ENCODE measurements at places on chromosomes 7 and 10.

DNA sequence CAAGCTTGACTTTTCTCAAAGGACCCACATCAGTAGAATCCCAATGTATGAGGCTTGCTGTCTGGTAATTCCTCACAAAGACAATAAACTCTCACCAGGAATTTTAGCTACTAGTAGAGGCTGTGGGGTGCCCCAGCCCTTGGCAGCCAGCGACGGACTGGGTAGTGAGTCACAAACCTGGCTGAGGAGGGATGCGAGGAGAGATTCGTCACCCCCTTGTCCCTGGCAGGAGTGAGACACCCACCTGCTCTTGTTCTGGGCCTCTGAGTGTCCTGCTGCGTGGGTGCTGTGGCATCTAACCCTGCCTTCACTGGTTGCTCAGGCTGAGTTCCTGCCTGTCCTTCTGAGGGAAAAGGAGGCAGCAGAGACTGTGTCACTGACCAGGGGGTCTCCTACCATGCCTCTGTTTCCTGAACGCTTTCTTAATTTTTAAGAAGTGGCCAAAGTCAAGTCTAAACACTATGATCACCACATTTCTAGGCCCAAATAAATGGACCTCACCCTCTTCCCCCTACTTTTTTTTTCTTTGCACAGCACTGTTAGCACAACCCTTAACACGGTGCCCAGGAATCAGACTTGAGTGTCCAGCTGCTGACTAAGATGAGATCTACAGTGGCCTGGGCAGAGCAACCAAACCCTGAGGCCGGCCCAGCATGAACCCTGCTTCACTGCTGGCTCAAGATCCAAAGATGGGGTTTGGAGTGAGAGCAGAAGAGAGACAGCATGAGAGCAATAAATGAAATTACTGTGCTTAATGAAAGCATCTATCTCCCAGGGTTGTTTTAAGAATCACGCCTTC lies 146.4 kb downstream of the ANLN start:
- H3K27me3 ChIP-seq = no peaks in the 10 kb centered on the region
- H3K4me3 ChIP-seq = no peak overlapping the region

- no peaks in the 10 kb centered on the region for H3K27me3 ChIP-seq
- H3K4me1 ChIP-seq = peaks cover 11% of the 10 kb centered on the region
- DNase-seq = no peak
- no peak overlapping the region for H3K4me3 ChIP-seq
- H3K36me3 ChIP-seq = peaks cover 3% of the 10 kb centered on the region
Observed at GRCh38 chr10:77973276-77973675, 46.7 kb upstream of the DLG5 start.

DNA sequence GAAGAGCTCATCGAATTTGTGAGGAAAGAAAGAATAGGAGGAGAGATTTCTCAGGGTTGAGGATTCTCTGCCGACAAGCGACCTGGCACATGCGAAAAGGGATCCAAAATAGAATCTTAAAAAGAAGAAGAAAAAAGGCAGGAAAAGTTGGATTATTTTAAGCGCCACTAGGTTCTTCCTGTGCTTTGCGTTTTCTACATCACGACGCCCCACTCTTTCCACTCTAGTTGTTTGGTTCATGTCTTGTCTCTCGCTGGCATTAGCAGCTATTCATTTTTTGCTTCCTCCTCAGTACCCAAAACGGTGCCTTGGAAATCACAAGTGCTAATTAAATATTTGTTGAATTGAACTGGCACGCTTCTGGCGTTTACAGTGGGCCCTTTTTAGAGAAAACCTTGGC lies 674 bp upstream of the FRA10AC1 start:
- H3K27me3 ChIP-seq = no peaks in the 10 kb centered on the region
- DNase-seq = no peak
- peaks cover 18% of the 10 kb centered on the region for H3K36me3 ChIP-seq

GRCh38 chr7:94449151-94449725 lies 54.5 kb downstream of the COL1A2 start:
- H3K27me3 ChIP-seq = no peaks in the 10 kb centered on the region
- H3K27ac ChIP-seq = no peak overlapping the region

- H3K4me1 ChIP-seq = peaks cover 6% of the 10 kb centered on the region
- H3K27me3 ChIP-seq = no peaks in the 10 kb centered on the region
- H3K27ac ChIP-seq = no peak overlapping the region
- H3K4me3 ChIP-seq = no peak overlapping the region
Observed at GRCh38 chr7:72035266-72035665, 376.9 kb downstream of the CALN1 start.

GRCh38 chr7:95646350-95646749 lies 50.0 kb upstream of the PDK4 start:
- H3K4me1 ChIP-seq = no peaks in the 10 kb centered on the region
- H3K36me3 ChIP-seq = no peaks in the 10 kb centered on the region
- peaks cover 4% of the 10 kb centered on the region for H3K27me3 ChIP-seq
- H3K27ac ChIP-seq = no peak overlapping the region
- no peak for DNase-seq

GRCh38 chr10:29535778-29536453 lies 98.9 kb downstream of the SVIL start:
- H3K27ac ChIP-seq = peak overlapping the region; percentile 80
- no peaks in the 10 kb centered on the region for H3K27me3 ChIP-seq
- peaks cover 32% of the 10 kb centered on the region for H3K36me3 ChIP-seq
- peak; percentile 69 for DNase-seq
- H3K4me3 ChIP-seq = no peak overlapping the region

DNA sequence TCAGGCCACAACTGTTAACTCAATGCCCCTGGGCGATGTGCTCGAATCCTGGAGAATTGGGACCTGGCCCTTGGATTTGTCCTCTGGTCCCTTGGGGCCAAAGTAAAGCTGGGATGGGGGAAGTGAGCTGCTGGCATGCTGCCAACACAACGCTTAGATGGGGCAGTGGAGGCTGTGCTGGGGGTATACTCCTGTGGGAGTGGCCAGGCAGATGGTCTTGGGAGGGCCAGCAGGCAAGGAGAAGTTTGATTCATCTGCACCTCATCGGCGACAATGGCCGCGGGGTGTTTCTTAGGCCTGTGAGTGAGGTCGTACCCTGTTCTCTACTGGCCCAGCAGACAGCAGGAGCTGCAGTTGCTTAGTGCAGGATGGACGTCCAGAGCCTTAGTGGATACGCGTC lies 139.0 kb upstream of the MTPN start:
- H3K27me3 ChIP-seq = no peaks in the 10 kb centered on the region
- DNase-seq = no peak
- no peaks in the 10 kb centered on the region for H3K36me3 ChIP-seq
- no peaks in the 10 kb centered on the region for H3K4me1 ChIP-seq
- H3K27ac ChIP-seq = no peak overlapping the region
- no peak overlapping the region for H3K4me3 ChIP-seq

Data from cardiac muscle cell (in vitro differentiated cells and primary cell).